ENCODE measurements at places on chromosomes 5 and 9.

GRCh38 chr5:16564248-16564867 is 52.4 kb downstream of the RETREG1 start:
- no peak for DNase-seq

GRCh38 chr9:120922404-120923195 is 4.0 kb downstream of the TRAF1 start:
- DNase-seq, result no peak

DNA sequence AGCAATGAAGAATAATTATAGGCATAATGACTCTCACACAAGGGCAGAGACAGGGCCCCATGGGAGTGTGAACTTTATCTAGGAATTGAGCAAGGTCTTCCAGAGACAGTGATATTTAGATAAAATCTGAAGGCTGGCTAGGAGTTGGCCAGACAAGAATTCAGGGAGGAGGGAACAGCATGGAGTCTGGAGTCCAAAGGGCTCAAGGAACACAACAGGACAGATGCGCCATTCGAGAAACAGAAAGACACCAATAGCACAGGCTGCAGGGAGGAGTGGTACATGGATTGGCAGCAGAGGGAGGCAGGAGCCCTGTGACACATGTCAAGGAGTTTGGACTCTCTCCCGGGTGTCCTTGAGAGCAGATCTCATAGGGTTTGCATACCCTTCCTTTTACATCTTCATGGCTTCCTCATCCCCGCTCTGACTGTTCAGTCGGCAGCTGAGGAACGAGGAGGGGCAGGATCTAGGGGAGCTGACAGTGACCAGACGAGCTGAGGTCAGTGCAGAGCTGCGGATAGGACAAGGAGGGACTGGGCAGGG is 64.0 kb upstream of the XPA start:
- no peak for DNase-seq

DNA sequence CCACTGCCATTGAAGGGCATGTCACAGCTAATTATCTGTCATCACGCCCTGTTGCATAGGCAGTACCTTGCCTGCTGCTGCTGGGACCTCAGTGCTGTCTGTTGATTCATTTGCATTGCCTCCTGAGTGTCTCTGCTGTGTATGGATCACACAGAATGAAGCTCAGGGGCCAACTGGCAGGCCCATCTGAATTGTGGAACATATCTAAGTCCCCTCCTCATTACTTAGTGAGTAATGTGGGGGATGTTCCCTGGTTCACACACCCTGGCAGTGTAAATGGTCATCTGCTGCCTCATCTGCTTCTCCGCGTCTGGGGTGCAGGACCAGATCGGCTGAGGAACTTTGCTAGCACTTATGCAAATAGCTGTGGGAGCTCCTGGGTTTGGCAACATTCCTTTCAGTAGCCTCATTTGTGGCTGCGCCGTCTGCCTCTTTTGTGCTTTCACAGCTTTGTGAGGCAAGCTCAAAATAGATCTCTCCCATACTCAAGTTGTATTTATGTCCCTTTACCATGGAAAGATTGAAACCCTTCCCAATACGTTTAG is 25.4 kb downstream of the TYRP1 start:
- DNase-seq, result peak; percentile 93

- no peak for DNase-seq
Observed at GRCh38 chr5:11514705-11515432, 389.4 kb downstream of the CTNND2 start.

GRCh38 chr9:7984692-7985091 is 185.1 kb upstream of the DMAC1 start:
- DNase-seq, result no peak

GRCh38 chr9:72627147-72627546 is 105.7 kb downstream of the TMC1 start:
- DNase-seq, result no peak

DNA sequence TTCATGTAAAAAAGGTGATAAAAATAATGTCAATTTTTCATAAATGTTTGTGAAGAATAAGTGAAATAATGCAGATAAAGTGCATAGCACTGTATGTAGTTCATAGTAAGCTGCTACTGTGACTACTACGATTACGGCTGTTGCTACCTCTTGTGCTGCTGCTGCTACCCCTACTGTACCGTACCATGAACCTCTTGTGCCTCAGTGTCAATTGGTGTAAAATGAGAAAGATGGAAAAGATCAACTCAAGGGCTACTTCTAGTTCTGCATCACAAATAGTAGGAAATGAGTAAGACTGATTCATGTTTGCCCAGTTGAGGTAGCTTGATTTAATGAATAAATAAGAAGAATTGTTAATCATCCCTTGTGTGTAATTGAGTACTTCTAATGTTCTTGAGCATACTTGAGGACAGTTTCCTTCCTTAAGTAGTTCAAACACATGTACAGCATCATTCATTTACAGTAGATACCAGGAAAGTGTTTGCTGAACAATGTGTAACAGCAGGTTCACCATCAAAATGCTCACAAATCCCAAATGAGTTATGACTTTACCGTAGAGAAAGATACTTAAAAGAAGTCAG is 200.0 kb upstream of the ATP10B start:
- no peak for DNase-seq

GRCh38 chr9:129934041-129934591 is 98.9 kb downstream of the USP20 start:
- no peak for DNase-seq

GRCh38 chr9:125747765-125748445 is 732 bp downstream of the PBX3 start:
- peak; percentile 47 for DNase-seq

DNA sequence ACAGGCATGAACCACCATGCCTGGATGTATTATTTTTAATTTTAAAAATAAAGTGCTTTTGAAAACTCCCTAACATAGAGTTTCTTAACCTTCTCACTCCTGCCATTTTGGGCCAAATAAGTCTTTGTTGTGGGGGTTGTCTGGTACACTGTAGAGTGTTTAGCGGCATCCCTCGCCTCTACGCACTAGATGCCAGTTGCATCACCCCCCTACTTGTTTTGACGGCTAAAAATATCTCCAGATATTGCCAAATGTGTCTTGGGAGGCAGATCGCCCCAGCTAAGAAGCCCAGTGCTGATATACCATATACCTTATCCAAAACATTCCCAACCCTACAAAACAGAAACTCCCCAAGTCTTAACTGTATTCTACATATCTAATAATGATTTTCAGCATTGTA is 54.6 kb downstream of the SCAI start:
- DNase-seq, result no peak

DNA sequence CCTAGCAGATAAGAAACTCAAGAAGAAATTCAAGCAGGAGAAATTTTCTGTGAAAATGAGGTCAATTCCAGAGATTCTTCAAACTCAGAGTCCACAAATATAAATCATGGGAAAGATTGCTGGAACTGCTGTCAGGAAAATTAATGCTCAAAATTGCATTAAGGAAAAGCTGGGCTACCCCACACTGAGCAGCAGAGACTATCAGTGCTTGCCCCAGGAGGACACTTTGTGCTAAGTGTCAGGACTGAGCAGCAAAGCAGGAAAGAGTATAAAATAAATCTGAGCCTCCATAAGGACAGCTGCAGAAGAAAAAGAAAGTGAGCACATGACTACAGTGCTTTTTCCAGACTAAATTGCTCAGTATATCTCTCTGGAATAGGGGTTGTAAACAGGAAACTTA is 81.6 kb downstream of the RGS7BP start:
- no peak for DNase-seq

DNA sequence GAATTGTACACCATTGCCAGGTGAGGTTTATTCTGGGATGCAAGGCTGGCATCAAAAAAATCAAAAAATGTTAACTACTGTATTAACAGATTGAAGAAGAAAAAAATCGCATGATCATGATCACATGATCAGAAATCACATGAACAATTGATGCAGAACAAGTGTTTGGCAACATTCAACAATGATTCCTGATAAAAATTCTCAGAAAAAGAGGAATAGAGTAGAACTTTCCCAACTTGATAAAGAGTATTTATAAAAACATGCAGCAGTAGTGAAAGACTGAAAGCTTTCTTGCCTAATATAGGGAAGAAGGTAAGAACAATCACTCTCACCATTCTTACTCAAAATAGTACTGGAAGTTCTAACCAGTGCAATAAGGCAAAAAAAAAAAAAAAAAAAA is 16.4 kb downstream of the SLCO4C1 start:
- DNase-seq, result no peak

All from mesendoderm (in vitro differentiated cells).